ENCODE measurements at places on chromosomes 6 and 20.

DNA sequence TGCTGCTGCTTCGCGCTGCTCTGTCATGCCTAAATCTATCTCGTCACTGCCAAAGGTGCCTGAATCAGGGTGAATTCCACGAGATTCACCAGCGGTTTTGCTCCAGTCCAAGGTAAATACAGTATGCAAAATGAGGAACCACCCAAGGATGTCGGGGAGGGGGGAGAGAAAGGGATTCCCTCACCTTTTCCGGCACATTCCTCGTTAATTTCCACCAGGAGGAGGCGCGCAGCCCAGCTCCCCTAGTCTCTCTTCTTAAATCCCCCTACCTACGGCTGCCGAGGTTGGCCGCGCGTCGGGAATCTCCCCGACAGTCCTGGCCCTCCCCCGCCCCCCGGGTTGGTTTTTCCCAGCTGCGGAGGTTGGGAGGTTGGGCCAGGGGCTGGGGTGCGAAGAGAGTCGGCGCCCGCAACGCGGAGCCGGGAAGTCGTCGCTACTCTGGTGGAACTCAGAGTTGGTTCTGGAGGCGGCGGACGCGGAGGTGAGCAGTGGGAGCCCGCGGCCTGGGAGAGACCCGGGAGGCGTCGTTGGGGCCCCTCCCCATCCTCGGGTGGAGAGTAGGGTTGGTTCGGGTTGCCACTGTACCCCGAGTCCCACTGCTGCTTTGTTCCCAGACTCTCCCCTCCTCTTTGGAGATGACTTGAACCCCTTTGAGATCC is at the start of gene TPBG:
TSS of gene TPBG (plus strand) at position 390 of the 659 bp plus-strand sequence. CDS start 1,145 bp downstream, outside the sequence.
- peak; percentile 45 for DNase-seq

- no peak for DNase-seq
These were observed 6.8 kb upstream of the MRAP2 start for GRCh38 chr6:84026721-84027164.

DNA sequence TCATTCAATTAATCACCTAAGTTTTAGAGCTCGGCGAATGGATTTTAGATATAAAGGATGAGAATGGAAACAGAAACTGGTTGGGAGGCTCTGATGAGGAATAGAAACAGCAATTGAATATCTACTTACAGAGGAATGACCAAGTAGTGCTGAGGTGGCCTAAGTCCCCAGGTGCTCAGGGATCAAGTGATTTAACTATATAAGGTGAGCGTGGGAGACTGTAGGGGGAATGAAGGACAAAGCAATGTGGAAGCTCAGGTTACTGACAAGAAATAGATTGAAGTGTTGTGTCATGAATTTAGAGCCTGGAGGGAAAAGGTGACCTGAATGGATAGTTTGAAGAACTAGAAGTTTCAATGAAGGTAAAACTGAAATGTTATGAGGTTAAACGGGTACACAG is 495.4 kb upstream of the SOX4 start:
- DNase-seq, result no peak

- DNase-seq, result no peak
These were observed 34.9 kb upstream of the SHLD1 start for GRCh38 chr20:5715071-5715841.

DNA sequence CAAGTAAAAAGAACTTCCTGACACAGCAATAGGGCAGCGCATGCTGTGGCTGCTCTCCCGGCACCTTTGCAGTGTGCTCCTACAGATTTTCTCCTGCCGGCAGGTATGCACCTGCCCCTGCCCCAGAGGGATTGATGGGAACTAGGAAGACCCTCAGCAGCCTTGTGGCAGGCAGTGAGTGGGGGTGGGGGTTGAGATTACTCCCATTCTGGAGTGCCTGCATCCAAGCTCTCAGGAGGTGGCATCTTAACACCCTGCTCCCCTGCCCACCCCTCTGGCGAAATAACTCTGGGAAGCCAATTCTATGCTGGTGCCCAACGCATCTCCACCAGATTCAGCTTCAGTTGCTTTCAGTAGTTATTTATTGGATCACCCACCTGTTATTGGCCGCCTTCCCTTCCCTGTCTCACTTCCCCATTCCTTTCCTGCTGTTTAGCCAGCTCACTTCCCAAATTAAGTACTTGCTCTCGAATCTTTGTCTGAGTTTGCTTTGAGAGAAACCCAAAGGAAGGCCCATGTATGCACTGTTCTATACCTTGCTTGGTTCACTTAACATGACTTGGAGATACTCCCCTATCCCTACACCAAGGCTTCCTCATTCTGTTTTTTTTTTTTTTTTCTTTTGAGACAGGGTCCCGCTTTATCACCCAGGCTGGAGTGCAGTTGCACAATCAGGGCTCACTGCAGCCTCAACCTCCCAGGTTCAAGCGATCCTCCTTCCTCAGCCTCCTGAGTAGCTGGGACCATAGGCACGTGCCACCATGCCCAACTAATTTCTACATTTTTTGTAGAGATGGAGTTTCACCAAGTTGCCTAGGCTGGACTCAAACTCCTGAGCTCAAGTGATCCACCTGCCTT is 29.3 kb upstream of the SLC23A2 start:
- no peak for DNase-seq

DNA sequence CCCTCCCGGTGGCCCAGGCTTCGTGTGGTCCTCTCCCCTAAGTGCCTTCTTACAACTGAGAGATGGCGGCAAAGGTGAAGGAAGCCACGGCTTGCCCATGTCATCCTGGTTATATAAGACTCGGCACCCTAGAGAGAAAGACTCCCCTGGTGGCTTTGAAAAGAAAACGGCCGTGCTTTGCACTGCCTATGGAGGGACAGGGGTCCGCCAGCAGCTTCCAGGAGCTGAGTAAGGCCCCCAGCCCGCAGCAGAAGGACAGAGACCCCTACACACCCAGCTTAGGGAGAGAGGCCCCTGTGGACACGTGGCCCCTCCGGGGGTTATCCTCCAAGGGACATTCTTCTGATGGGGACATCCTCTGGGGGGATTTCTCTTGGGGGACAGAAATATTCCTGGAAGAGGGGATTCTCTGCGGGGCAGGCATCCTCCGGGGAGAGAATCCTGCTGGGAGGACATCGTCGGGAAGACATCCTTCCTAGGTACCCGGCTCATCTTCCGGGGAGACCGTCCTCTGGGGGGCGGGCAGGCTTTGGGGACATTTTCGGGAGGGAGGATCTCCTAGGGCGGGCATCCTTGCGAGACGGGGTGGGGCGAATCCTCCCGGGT is 511 bp upstream of the OGFR start:
- no peak for DNase-seq

GRCh38 chr6:43776115-43776798 is 6.2 kb downstream of the VEGFA start:
- no peak for DNase-seq

DNA sequence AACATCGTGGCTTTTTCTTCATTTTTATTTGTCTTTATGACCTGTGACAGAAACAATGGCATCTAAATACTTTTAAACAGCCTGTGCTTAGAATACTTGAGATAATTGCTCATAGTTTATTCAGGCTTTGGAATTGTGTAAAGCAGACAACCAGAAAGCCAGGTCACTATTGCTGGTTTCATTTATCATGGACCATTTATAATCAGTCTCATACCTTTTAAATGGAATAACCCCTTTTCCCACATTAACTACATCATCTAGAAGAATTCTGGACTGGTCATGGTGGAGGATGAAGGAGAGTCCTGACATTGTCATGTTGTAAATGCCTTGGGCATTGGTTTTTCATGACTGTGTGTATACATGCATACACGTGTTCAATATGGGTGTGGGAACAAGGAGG is 661.5 kb downstream of the EPM2A start:
- no peak for DNase-seq

- DNase-seq, result no peak
These were observed 41.9 kb downstream of the PTGIS start for GRCh38 chr20:49526056-49526455.

DNA sequence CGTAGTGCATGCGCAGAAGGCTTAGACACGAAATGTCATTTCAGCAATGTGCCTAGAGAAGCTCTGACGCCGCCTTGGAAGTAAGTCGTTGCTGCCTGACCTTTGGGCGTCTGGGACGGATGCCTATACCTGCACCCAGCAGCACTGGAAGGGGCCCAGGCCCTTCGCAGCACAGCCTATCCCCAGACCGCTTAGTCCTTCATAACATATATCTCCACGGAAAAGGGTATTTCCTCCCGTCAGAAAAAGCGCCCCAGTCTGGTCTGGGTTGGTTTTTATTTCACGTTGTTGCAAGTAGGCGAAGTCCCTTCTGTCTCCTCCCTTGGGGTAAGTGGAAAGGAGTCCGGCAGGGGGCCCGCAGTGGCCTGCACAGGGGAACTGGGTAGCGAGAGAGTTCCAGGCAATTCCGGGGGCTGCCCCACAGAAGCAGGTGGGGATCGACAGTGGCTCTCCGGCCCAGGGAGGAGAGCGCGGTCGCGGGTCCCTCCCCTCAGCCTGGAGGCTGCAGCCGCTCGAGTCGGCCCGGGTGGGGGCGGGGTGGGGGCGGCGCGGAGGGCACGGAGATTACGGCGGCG is 559 bp upstream of the EYA4 start:
- peak; percentile 67 for DNase-seq

DNA sequence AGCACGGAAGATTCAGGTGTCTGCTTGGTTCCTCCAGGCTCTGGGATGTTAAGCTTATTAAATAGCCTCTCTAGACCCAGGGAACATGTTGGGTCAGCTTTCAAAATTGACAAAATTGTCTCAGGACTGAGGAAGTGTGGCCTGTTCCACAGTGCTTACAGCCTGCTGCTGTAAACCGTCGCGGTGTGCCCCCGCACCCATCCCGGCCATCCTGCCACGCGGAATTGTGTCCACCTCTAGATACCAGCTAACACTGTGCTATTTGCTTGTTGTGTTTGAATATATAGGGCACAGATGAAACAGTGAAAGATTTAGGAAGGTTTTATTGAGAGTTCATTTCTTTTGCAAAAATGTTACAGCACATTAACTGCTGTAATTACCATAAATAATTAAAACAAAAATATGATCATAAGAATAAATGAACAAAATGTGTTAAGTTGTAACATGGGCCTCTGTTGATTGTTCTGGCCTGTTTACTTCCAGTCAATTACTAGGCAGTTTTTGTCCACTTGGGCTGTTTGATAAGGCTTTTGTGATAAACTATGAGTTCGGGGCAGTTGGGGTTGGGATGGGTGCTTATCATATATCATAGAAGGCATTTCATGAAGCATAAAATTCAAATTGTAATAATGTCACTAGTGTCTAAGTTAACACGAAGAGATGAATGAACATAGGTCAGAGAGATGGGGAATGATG is 77.4 kb downstream of the ARID1B start:
- no peak for DNase-seq

- no peak for DNase-seq
These were observed 88.9 kb downstream of the ARMC2 start for GRCh38 chr6:108937170-108937569.

GRCh38 chr6:167450626-167451025 is 125.7 kb downstream of the TTLL2 start:
- no peak for DNase-seq

DNA sequence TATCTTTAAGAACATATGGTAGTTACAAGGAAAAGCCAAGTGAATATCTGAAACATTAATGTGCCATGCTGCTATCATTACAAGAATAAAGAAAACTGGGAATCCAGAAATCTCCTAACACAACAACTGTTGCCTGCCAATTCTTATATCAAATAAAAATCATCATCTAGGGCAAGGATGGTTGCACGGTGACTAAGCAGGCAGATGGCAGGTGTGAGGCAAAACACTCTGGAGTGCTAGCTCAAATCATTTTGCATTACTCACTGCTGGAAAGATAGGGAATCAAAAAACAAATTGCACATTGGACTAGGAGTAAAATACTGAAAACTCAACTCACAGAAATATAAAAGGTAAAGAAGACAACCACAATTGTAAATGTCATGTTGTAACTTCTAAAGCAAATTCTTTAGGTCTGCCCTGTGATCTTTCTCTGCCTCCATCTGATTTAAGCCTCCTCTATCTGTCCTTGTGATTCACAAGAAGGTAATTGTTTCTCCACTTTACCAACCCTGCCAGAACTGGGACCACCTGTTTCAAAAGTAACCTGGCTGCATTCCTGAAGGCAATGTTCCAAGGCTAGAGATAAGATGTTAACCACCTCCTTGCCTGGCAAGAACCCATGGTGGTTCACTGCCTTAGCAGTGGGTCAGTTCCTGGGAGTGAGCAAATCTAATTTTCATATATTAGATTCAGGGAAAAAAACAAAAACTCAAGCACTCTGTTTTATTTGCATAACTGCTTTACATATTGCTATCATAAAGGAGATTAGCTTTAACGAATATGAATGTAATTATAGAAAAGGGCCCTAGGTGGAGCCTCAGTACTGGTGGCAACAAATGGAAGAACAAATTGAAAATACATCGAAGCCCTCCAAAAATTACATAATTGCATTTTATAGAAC is 33.1 kb upstream of the LCA5 start:
- no peak for DNase-seq

DNA sequence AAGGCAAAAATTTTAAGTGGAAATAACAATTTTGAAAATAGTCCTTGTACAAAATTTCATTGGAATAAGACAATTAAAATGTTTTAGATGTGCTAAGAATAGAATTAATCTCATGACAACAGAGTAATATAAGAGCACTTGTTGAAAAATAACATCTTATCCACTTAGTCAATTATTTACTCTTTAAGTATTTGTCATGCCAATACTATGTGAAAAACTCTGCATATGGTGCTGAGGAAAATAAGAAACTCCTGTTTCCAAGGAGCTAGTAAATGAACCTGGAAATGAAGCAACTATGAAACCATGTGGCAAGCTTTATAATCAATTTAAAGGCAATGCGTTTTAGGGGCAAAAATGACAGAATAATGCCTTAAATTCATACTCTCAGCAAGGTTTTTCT is 42.7 kb upstream of the HCRTR2 start:
- no peak for DNase-seq

DNA sequence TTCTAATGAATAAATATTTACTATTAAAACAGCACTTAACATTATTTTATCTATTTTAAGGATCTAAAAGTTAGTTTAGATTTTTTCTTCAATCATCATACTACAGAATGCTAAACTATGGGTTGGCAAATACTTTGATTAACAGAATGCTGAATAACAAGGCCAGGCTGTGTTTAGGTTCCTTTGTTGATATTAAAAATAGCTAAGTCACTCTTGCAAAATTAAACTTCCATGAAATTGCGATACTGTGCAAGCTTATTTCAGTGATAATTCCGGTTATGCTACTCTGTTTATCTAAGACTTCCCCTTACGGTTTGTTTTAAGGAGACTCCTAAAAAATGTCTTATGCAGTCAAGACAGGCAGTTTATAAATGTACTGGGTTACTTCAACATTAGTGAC is 2.8 kb downstream of the RNF24 start:
- DNase-seq, result no peak

- no peak for DNase-seq
These were observed 17.8 kb downstream of the MAN1A1 start for GRCh38 chr6:119331663-119332286.

DNA sequence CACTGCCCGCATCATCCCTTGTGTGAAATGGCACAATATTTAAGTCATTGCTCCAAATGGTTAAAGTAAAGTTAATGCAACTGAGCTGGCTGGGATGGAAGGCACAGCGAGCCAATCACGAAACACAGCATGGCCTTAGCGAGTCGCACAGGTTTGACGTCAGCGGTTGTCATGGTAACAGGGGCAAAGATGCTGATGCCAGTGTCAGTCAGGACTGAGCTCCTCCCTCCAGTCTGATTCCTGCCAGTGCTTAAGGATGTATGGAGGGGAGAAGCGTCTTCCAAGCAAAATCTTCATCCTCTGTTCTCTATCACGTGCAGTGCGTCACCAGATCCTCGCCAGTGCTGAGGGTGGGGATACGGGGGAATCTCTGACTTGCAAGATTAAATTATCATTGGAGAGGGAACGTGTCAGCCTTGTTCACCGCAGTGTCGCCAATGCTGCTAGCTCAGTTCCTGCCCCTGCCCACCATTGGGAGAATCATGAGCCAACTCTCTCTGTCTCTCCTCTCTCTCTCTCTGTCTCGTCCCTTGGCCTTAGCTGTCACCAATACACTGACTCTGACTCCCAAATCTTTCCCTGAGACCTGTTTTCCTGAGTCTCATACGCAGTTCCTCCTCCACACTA is 24.5 kb downstream of the TSPYL4 start:
- peak; percentile 84 for DNase-seq
